ENCODE measurements at places on chromosomes 16 and 17.

DNA sequence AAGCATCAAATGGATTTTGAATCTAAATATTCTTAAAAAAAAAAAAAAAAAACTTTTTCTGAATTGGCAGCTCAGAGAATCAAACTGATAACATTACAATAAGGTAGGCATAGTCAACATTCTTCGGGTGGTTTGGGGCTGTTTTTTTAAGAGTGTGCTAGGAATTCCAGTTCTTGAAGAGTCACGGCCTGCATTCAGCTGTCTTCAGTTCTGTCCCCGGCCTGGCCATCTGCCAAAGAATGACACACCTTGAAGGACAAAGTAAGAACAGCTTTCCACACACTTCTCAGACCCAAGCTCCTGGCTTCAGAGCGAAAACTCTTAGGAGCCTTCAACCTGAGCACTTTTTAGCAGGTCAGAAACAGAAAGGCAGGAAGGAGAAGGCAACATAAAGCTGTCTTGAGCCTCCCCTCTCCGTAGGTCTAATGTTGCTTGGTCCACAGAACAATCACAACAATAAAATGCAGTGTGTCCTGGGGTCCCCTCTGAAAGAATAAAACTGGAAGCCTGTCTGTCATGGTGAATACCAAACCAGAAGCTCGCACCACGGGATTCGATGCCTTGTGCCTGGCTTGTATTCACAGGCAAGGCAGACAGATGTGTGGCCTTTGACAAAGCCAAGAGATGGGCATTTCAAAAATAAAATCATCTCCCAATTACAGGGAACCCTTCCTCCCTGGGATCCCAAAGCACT, 524.4 kb upstream of the ZFHX3 start:
- DNase-seq: peak; percentile 39

- DNase-seq: no peak
These were observed 264.3 kb downstream of the CPPED1 start for GRCh38 chr16:12539185-12539929.

- DNase-seq: no peak
These were observed at the start of gene RARA for GRCh38 chr17:40309031-40309948. Gene RARA (plus strand): TSS chr17:40309180. CDS start chr17:40331219, 22,039 bp downstream.

- no peak for DNase-seq
These were observed 179.5 kb downstream of the NTN1 start for GRCh38 chr17:9200699-9201359.

DNA sequence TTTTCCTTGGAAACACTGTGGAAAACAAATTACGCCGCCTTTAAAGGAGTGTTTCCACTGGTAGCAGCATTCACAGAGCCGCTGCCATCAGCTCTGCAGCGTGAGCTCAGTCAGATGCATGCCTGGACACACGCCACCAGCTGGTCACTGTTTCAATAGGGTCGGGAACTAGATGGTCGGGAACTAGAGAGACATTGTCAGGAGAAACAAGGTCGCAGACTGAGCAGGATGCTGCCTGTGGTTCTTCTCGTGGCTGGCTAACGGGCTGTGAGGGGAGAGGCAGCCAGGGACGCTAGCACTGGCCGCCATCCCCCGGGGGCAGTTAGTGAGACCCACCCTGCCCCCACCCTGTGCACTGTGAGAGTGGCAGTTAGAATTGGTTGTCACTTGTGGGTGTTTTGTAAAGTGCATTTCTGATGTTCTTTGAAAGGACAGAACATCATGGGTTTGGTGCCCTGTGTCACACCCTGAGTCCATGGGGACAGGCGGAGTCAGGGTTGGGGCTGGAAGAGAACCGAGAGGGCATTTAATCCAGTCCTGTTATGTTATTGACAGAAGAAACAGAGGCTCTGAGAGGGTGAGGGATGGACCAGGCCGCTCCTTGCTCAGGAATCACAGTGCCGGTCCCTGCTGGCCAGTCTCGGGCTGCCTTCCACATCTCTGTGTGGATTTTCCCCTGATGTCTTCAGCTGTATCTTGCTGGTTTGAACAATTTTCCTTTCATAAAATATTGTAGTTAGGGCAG, 86.3 kb downstream of the SPECC1 start:
- peak; percentile 46 for DNase-seq

GRCh38 chr16:65125871-65126270, 4.0 kb upstream of the CDH11 start:
- no peak for DNase-seq

- no peak for DNase-seq
These were observed 19.3 kb upstream of the RAI1 start for GRCh38 chr17:17661834-17662385.

GRCh38 chr16:56888806-56889205, 23.8 kb downstream of the SLC12A3 start:
- DNase-seq: no peak

DNA sequence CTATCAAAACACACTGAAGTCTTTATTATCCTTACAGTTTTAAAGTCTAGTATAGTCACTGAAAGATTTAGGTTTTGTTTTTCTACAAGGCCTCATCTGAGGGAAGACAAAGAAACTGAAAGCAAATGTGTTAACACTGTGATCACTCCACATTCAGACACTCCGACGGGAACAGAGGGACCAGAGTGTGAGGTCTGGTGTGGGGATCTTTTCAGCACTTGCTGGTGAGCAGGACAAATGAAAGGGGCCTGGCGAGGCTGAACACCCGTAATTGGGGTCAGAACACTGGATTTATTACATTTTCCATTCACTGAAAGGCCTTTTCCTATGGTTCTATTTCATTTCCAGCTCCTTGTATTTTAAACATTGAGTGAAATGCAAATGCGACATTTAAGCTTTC, 910.5 kb downstream of the CDH11 start:
- DNase-seq: no peak

- no peak for DNase-seq
These were observed 8.7 kb downstream of the CNTROB start for GRCh38 chr17:7940743-7941142.

DNA sequence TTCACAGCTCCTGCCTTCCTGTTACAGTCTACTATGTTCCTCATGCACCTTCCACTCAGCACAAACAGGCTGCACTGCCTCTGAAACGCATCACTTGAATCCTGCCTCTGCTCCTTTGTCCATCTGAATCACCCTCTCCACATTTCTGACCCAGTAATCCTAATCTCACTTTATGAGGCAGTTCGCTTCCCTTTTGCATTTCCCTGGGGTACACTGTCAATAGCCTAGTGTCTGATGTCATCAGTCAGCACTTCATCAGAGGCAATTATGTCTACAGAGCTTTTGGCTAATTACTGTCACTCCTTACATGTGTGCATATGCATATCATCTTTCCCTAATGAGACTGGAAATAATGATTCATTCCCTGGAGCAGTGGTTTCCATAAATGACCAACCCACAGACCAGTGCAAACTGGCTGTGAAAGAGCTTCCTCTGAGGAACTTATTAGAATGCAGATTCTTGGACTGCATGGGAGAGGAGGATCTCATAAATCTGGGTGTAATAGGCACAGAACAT, 23.6 kb downstream of the CA4 start:
- DNase-seq: no peak

GRCh38 chr16:81995651-81996050, 15.6 kb downstream of the SDR42E1 start:
- no peak for DNase-seq

DNA sequence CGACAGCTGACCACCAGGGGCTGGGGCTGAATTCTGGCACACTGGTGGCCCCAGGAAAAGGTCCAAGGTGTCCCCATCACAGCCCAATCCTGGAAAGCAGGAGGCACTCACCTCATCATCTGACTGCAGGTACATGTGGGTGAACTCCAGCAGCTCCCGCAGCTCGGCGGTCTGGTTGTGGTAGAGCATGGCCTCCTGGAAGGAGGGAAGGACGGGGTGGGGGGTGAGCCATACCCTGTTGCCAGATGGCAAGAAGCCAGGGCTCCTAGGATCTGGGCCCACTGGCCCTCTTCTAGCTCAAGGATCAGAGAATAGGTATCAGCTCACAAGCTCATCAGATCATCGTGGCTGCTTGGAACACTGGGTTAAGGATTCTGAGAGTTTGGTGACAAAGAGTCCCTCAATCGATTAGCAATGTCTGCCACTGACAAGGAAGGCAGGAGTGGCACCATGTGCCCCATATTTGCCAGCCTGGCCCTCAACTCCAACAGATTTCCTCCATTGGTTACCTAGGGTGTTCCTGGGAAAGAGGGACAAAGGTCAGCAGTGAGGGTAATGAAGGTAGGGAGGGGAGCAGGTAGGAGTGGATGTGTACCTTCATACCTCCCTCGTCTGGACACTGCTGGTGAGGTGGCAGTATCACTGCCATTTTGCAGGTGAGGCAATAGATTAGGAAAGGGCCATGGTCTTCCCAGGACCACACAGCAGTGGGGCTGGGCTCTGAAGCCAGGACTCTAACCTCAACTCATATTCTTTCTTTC, 4.9 kb downstream of the P3H4 start:
- DNase-seq: no peak

GRCh38 chr16:6482696-6483468, 849.8 kb upstream of the RBFOX1 start:
- no peak for DNase-seq

GRCh38 chr16:11603331-11603750, 16.6 kb upstream of the LITAF start:
- no peak for DNase-seq

- DNase-seq: no peak
These were observed 18.5 kb upstream of the TERF2 start for GRCh38 chr16:69404275-69404805.

GRCh38 chr17:69733171-69734012, 318.9 kb downstream of the MAP2K6 start:
- no peak for DNase-seq

- DNase-seq: no peak
These were observed 7.4 kb downstream of the CDC42EP4 start for GRCh38 chr17:73304438-73304837.

DNA sequence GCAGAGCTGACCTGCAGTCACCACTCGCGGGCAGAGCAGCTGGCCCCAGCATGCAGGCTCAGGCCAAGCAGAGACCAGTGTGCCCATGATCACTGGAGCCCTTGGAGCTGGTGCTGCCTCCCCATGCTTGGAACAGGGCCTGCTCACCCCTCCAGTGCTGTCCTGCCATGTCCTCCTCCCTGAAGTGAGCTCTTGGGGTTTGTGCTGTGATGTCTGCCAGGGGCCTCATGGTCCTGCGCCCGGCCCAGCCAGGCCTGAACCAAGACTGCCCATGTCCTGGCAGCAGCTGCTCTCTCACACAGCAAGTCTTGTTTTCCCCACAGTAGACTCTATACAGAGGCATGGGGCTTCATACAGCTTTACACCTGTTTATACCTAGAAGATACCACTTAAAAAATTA, 24.6 kb downstream of the TMEM11 start:
- no peak for DNase-seq

DNA sequence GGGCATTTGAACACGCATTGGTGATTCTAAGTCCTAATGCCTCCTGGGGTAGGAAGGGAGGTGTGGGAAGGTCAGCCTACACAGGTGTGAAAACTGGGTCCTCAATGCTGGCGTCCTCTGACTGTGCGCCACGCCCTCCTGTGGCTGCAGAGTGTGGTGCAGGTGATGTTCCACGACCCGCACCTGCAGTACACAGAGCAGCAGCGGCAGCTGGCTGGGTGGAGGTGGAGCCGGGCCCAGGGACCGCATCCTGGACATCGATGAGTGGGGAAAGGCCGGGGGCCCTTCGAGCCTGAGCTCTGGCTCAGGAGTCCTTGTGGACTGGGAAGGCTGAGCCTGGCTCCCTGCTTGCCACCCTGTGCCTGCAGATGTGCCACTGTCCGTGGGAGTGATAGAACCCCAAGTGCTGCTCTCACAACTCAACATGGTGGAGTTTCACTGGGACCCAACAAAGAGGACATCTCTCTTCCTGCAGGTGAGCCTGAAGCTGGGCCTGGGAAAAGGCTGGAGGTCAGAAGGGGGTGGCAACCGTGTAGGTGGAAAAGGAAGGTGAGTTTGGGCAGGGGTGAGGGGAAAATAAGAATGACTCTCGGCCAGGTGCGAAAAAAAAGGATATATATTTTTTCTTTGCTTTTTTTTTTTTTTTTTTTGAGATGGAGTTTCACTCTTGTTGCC, 14.0 kb upstream of the STAC2 start:
- no peak for DNase-seq

DNA sequence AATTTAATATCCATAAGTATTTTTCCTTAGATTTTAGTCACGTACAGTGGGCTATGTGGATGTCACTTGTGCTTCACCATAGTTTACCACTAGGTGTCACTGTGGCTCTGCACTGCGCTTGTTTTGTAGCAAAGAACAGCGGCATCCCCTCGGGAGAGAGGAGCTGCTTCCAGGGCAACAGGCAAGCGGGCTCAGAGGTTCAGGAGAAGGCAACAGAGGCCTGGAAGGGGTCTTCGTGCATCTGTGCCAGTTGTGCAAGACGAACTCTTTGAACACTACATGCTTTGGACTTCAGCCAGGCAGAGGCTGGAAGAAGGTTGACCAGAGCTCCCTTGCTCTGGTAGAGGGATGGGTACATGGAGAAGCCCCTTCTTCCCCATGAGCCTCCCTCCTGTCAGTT, 20.6 kb downstream of the CYB561 start:
- peak; percentile 79 for DNase-seq

DNA sequence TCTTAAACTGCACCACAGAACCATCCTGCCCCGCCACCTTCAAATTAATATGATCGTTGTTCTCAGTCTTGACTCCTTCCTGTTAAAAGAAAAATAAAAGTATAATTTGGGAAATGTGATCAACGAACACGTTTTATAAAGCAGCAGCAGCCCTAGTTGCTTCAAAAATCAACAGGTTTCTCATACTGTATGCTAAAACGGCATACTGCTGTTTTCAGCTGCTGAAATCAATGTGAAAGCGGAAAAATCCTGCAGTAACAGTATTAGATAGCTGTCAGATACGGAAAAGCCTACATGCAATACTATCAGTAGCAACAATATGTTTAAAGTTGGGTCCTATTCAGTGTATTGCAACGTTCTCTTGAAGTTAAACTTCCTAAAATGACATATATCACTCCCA, 1.6 kb downstream of the SUMO2 start:
- DNase-seq: no peak

- no peak for DNase-seq
These were observed 78.1 kb downstream of the OR1D5 start for GRCh38 chr17:2985318-2985717.

GRCh38 chr17:81999587-81999975, 22.2 kb downstream of the ASPSCR1 start:
- no peak for DNase-seq

GRCh38 chr16:4510747-4511426, 27.7 kb downstream of the CDIP1 start:
- DNase-seq: no peak

GRCh38 chr17:8713878-8714277, 30.8 kb downstream of the CCDC42 start:
- no peak for DNase-seq

GRCh38 chr17:79615446-79615845, 4.6 kb upstream of the RBFOX3 start:
- DNase-seq: no peak

Measured in neuronal stem cell (in vitro differentiated cells).